ENCODE measurements at places on chromosomes 5 and 9.

- peak; percentile 4 for DNase-seq
Measured at GRCh38 chr5:72281764-72282499, 38.1 kb downstream of the MRPS27 start.

- no peak for DNase-seq
Measured at GRCh38 chr5:171688696-171689495, 96.7 kb upstream of the SMIM23 start.

DNA sequence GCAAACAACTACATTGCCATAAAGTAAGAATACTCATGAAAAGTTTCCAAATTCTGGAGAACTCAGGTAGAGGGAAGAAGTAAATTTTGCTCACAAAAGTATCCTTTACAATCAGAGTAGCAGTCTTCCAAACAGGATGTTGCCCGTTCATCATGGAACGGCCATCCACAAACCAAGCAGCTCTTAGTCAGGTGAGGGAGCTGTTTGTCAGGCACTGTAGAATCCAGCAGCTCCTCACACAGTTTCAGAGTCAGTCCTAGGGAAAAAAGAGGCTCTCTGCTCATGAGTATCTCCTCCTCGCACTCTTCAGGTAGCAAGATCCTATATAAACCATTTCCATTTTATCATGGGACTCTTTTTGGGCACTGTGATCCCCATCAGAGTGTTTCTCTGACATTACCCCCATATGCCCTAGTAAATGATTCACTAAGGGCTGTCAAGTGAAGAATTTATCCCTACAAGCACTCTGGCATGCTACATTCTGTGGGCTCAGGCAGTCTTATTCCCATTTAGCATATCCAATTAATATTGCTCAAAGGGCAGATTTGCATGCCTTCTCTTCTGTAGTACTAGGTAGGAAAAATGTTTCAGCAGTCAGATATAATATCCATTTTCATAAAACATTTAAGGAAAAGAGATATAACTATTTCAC lies 97.9 kb downstream of the WDR41 start:
- no peak for DNase-seq

GRCh38 chr5:10264604-10265003 lies 14.5 kb downstream of the CCT5 start:
- DNase-seq = no peak

GRCh38 chr9:130214776-130215340 lies 42.7 kb downstream of the NCS1 start:
- DNase-seq = no peak

DNA sequence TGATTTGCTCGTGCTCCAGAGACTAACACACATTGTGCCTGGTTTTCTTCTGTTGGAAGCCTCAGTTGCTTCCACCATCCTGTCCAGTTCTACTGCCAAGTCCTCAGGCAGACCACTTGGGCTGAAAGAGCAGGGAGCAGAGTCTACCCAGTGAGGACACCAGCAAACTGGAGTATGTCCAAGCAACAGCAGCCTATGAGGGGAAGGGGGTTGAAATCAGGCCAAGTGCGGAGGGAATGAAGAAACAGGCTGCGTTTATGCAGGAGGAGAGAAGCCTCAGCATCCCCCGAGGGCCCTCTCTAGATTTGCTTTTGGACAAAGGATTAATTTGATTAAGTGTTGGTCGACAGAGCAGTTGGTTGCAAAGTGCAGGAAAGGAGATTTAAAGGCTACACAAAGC lies 14.5 kb downstream of the DOCK2 start:
- no peak for DNase-seq

GRCh38 chr5:983238-983524 lies 25.4 kb upstream of the NKD2 start:
- no peak for DNase-seq

GRCh38 chr5:173501922-173502321 lies 114.5 kb downstream of the BOD1 start:
- DNase-seq = no peak

GRCh38 chr5:150264667-150265603 lies 24.6 kb downstream of the CAMK2A start:
- no peak for DNase-seq

DNA sequence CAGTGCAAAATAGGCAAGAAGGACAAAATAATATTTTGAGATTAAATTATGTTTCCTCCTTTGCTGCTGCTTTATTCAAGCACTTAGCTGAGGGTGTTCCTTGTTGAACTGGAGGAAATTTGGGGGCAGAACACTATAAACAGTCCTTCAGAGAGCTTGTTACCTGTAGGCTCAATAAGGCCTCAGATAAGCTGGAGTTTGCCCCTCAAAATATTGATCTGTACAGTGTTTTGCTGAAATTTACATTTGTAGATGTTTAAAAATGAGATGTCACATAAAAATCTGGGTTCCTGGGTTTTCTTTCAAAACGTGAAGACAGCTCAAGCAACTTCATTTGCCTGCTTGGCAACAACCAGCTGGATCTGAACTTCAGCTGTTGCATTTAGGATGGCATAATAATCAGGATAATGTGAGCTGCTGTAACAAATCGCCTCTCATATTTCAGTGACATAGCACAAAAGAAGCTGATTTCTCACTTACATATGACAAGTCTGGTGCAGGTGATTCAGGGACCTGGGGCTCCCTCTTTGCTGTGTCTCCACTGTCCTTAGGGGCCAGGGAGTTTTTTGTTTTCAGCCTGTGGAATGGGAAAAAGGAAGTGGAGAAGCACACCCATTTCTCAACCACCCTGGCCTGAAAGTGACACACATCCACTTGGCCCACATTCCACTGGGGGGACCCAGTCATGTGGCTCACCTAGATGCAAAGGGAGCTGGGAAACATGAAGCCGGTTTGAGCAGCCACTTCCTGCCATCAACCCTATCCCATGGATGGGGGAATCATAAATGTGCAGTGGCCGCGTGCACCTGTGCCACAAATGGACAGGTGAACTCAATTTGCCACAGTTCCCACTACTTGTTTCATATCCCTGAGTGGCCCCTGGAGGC lies 2.4 kb upstream of the PSAT1 start:
- peak; percentile 12 for DNase-seq

Measured in NB4 (cell line).